SK-N-DZ (cell line): ENCODE measurements at places on chromosomes 5 and 9.
A peak's percentile ranks its signal among the peaks of the same experiment; 100 is the strongest.

DNA sequence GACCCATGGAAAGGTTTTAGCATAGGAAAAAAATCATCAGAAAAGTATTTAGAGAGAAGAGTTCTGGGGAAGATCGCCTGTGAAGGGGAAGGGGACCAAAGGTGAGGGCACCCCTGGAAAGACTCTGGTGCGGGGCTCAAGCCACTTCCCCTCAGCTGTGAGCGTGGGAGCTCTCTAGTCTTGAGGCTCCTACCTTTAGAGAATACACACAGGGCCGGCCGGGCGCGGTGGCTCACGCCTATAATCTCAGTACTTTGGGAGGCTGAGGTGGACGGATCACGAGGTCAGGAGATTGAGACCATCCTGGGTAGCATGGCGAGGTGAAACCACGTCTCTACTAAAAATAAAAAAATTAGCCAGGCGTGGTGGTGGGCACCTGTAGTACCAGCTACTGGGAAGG, 6.9 kb downstream of the TRIM41 start:
- no peak for DNase-seq

GRCh38 chr5:180831139-180832093, 28.8 kb upstream of the MGAT1 start:
- DNase-seq: peak; percentile 44

GRCh38 chr5:96638561-96638960, 23.6 kb upstream of the CAST start:
- no peak for DNase-seq

- DNase-seq: no peak
Measured at GRCh38 chr5:132074772-132075718, 1.5 kb downstream of the CSF2 start.

DNA sequence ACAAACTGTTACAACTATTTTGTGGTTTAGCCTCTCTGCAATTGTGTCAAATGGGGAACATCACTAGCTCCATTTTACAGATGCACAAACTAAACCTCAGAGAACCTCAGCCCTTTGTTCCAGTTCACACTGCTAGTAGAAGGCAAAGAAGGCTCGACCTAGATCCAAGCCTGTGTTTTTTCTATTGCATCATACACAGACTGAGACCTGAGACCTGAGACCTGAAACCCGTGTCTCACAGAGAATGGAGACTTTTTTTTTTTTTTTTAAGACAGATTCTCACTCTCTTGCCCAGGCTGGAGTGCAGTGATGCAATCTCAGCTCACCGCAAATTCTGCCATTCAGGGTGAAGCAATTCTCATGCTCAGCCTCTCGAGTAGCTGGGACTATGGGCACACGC, 120.8 kb downstream of the GALNT10 start:
- no peak for DNase-seq

GRCh38 chr5:159049844-159050315, 49.8 kb downstream of the EBF1 start:
- peak; percentile 65 for DNase-seq

GRCh38 chr9:129236441-129237145, 58.5 kb upstream of the IER5L start:
- DNase-seq: no peak

DNA sequence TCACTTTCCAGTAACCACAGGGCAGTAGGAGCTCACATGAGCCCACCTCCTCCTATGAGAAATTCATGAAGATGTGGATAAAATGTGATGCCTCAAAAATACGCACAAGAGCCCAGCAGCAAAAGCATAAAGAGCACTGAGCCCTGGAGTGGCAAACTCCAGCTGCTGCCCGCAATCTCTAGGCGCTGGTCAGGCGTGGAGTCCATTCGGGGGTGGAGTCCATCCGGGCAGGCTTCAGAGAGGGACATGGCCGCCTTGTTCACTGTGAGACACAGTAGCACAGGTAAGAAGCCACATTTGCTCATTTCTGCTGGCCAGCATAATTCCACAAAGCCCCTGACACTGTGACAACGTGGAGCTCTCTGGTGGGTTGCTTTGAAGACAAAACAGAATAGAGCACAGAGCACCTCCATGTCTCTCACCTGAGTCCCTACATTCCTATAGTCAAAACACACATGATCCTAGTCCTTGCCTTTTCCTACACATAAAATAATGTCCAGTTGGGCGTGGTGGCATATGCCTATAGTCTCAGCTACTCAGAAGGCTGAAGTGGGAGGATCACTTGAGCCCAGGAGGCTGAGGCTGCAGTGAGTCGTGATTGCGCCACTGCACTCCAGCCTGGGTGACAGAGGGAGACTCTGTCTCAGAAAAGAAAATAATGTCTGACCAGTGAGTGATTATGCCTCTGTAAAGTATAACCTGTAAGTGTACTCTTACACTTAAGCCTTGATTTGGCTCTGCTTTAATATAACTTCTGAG, 365.2 kb downstream of the GADD45G start:
- no peak for DNase-seq

GRCh38 chr5:170614720-170615119, 110.9 kb downstream of the KCNIP1 start:
- DNase-seq: no peak

- peak; percentile 4 for DNase-seq
Measured at GRCh38 chr9:16475257-16475656, 395.2 kb downstream of the BNC2 start.

GRCh38 chr9:126885131-126885641, 24.7 kb downstream of the ZBTB34 start:
- DNase-seq: no peak

- no peak for DNase-seq
Measured at GRCh38 chr9:6566409-6567139, 79.0 kb downstream of the GLDC start.

- DNase-seq: no peak
Measured at GRCh38 chr9:117454711-117455110, 39.9 kb upstream of the ASTN2 start.

GRCh38 chr5:177368869-177369644, 11.3 kb downstream of the RGS14 start:
- DNase-seq: no peak

DNA sequence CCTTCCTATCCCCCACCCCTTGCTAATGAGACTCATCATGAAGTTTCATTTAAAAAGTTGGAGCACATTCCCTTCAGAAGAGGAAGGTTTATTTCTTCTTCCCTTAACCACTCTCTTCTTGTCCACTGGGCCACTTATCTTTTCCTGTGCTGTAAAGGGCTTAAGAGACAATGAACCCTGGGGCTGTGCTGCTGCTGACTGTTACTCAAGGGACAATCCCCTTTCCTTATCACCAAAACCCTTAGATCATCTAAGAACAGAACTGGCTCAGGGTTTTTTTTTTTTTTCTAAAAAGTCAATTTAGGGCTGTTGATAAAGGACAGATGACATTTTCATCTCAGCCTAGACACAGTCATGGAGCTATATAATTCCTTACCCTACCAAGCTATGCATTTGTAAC, 29.6 kb downstream of the CAPSL start:
- peak; percentile 28 for DNase-seq

- no peak for DNase-seq
Measured at GRCh38 chr9:7033076-7034045, 275.6 kb downstream of the KDM4C start.

- DNase-seq: no peak
Measured at GRCh38 chr9:112288029-112288428, 45.4 kb downstream of the PTBP3 start.

DNA sequence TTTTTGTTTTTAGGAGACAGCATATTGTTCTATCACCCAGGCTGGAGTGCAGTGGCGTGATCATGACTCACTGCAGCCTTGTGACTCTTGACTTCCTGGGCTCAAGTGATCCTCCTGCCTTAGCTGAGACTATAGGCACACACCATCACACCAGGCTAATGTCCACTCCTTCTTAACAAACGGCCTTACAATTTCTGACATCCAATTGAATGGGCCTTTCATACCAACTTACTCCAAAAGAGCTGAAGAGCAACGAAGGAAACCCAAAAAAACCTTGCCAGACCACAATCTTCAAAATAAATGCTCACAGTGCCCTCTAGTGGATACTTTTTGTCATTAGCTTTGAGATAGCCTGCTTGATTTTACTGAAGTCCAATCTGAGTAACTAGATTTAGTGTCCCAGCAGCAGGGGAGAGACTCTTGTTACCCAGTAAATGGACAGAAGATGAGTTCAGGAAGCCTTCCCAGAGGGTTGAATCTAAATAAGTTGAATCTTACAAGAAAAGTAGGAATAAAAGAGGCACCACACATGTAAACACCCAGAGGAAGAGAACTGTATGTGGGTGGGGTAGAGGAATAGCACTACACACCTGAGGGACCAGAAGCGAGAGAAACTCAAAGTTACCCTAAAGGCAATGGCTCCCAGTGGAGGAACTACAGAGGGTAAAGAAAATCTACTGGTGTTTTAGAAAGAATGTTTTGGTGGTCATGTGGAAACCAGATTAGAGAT, 9.3 kb downstream of the ZNF622 start:
- DNase-seq: peak; percentile 76

GRCh38 chr5:64273276-64273675, 107.6 kb downstream of the RNF180 start:
- no peak for DNase-seq

DNA sequence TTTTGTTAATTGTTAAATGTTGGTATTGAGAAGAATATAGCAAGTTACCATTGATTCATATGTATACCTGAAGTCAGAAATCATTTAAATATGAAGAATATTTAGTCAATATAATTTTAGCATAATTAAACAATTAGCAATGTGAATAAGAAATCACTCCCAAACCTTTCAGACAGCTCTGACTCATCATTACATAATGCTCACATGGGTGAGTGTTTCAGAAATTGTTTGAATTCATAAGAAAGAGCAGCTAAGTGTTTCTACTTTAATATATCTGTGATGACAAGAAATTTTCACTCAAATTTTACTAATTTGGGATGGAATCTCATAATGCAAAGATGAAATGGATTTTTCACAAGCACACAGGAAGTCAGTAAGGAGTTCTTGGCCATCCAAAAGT, 42.0 kb upstream of the CDC42SE2 start:
- no peak for DNase-seq

DNA sequence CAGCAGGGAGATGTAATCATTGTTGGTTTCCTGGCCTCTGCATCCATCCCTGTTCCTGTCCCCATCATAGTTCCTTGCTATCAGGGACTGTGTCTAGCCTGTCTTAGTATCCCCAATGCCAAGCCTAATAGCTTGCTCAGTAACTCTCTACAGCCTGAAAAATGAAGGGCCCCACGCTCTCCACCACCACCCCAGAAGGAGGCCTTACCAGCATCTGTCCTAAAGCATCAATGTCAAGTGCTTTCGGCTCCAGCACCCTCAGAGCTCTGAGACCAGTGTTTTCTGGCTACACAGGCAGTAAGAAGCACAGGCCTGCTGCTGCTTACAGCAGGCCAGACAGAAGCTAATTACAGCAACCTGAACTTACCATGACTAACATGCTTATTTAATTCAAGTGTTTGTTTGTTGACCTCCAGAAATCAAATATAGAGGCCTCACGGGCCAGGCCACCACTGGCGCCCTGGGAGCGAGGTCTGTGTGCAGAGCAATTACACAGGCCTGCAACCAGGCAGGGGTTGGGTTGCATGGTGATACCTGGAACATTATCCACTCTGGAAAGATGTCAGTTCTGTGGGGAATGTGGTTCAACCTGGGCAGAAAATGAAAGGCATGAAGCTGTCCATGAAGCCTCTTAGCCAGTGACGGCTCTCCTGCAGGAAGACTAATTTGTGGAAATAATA, 124.3 kb downstream of the SLC1A3 start:
- DNase-seq: no peak

GRCh38 chr5:140883373-140883772, 1.4 kb downstream of the PCDHA13 start:
- no peak for DNase-seq

DNA sequence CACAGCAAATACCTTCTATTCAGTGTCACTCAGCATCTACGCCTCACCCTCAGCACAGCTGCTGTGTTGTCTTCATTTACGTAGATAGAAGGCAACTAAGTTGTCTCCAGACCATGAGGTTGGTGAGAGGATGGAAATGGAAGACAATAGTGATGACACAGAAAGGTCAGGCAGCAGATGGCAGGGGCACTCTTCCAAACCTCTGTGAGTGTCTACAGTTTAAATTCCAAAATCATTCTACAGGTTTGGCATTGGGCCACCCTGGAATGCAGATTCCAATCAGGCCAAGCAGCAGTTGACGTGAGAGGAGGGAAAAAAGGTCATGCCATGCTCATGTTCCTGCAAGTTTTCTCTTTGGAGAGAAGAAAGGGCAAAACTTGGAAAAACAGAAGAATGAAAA, 68.7 kb upstream of the ADAMTSL1 start:
- no peak for DNase-seq

- no peak for DNase-seq
Measured at GRCh38 chr9:113738496-113738892, 137.6 kb upstream of the ZNF618 start.

- no peak for DNase-seq
Measured at GRCh38 chr5:145484158-145484557, 351.0 kb downstream of the PRELID2 start.

GRCh38 chr5:72281430-72281763, 38.6 kb downstream of the MRPS27 start:
- DNase-seq: no peak

- DNase-seq: peak; percentile 17
Measured at GRCh38 chr9:76564297-76564696, 105.3 kb downstream of the GCNT1 start.

- no peak for DNase-seq
Measured at GRCh38 chr5:74866596-74867162, 492 bp upstream of the FAM169A start.

- DNase-seq: no peak
Measured at GRCh38 chr5:15794052-15794985, 294.3 kb downstream of the FBXL7 start.

- DNase-seq: no peak
Measured at GRCh38 chr9:19781240-19781639, 7.6 kb downstream of the SLC24A2 start.

DNA sequence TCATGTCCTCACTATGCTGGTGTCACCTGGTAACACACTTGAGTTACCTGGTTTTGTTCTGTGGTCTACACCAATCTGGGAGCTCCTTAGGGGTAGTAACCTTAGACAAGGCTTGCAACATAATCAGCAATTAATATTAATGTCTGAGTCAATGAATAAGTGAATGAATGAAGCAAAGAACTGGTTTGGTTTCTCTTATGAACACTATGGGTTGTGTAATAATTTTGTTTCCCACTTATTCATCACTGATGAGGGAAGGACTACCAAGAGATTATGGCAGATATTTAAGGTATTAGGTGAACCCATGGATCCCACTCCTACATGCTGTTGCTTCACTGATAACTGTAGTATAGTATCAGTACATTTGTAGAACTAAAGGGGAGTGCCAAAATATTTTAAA, 116.0 kb downstream of the SLC12A2 start:
- DNase-seq: no peak

DNA sequence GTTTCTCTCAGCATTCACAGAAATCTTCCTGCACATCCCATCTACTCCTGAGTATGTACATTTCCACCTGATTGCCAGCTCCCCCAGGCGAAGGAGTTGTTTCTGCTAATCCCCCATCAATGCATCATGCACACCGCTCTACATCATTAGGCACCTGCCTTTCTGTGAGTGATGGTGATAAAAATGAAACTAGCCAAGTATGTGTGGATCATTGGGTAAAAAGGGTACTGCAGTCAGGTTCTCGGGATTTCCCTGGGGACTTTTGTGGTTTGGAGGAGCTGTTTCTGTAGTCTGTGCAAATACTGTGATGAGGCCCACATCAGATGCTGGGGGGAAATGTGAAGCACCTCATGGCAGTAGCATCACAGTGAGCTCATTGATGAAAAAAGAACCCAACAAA, 30.4 kb downstream of the CAMK4 start:
- DNase-seq: peak; percentile 17
